ENCODE measurements at places on chromosomes 1 and 21.

DNA sequence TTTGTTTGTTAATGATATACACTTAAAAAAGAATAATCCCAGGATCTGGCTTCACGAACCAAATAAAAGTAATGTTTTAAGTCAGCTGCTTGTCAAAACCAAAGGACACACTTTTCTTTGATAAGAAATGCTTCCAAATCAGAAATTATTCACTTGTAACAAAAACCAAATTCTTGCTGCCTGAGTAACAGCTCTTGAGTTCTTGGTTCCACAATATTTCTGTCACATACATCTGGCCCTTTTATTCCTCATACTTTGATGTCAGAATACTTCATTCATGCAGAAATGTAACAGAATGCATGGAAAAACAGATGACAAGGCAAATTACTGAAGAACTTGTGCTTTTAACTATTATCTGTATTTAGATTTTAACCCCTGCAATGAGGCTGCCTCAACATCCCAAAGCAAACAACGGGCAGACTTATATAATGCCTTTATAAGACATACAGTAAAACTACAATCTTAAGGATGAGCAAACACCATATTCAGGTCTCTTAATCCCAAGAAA is 1.5 kb downstream of the VAMP4 start:
- DNase-seq = no peak

DNA sequence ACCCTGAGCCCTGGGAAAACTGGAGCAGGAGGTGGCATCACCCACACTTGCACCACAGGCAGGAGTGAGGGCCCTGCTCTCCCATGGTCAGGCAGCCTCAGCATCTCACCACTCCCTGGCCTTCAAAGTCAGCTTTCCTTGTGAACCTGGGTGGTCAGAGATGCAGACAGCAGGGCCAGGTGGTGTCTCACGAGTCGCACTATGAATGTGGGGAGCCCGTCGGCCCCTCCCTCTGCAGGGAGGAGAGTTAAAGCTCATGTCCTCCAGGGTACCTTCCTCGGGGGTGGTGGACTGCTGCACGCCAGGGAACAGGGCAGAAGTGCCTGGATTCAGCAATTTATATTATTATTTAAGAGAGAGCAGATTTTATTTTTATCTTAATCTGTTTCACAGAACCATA is 24.1 kb downstream of the ABCG1 start:
- no peak for DNase-seq

DNA sequence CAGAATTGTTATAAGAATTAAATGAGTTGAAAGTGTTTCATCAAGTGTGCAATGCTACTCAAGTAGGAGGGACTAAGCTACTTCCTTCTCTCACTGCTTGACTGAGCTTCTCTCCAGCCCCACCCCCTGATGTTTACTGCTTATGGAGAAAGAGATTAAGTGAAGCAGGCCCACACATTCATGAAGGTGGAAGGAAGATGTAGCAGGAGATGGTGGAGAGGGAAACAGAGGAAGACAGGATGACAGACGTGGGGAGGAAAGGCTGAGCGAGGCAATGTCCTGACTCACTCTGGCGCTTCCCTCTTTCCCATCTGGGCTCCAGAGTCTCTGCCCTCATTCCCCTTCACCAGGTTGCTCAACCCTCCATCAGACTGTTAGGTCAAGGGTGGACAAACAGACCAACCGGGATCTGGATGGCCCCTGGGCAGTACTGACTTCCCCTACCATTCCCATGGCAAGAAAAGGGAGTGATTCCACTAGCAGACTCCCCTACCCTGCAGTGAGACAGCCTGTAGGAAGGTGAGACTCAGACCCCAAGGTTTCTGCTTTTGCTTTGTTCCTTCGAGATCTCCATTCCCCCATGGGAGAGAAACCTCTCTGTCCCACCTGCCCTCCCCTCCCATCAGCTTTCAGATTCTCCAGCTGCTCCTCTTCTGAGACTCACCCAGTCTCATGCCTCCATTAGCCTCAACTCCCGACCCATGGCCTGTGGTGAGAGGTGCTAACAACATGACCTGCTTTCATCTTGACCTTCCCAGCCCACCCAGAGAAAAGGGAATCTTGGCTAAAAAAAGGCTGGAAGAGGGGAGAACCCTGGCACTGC is 3.1 kb upstream of the ARHGEF2 start:
- no peak for DNase-seq

- DNase-seq = no peak
These were observed 163.7 kb downstream of the NTMT2 start for GRCh38 chr1:170309389-170310013.

DNA sequence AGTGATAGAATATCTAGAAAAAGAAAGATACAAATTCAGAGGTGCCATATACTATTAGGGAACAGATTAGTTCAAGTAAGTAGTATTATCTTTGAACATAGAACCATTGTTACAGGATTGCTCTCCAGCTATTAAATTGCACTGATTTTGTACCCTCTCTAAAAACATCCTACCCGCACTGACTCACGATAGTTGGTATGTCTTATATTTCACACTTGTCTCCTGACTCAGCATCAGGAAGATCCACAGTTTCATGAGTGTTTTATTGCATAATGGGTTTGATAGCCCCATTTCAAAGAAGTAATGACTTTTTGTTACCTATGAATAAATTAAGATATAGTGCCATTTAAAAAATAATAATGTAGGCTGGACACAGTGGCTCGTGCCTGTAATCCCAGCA is 6.0 kb downstream of the TATDN3 start:
- DNase-seq = no peak

DNA sequence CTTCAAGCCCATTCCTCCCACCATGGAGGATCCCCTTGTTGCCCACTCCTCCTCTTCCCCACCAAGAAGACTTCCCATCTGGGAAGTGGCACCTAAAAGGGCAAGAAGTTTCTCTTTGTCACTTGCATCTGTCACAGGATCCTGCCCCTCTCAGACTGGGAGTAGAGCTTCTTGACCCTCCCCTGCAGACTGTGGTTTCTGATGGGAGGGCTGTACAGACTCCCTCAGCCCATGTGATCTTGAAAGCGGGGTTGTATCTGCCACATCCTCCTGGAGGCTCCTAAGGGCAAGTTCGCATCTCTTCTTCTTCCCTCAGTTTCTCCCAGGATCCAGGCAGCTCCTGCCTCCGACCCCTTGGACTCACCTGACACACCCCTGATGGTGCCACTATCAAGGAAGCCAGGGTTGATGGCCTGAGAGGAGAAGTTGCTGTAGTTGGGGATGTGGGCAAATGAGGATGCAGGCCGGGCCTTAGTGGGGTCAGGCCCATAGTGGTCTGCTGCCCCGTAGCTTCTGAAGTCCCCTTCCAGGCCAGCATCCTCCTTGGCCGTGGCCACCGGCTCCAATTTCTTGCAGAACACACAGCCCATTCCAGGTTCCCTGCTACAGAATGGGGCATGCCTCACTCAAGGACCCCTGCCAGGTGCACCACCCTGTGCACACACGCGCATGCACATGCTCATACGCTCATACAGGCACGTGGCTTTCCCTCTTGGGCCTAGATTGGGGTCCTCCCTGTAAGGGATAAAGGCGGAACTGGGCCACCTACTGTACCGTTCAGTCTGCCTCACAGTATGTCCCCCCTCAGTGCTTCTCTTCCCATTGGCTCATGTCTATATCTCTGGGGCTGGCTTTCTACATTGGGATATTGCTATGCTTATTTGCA is 11.4 kb downstream of the FGR start:
- no peak for DNase-seq

DNA sequence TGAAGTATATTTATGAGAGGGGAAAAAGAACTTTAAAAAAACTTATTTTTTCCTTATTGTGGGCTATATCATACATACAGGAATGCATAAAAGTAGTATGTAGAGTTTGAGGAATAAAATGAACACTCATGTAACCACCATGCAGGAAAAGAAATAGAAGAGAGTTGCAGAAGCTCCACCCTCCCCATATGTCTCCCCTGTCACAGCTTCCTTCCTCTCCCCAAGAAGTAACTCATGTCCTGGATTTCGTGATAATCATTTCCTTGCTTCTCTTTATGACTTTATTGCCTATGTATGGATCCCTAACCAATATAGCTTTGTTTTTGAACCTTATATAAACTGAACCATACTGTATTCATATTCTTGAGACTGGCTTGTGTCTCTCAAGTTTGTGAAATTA is 126.4 kb downstream of the ZZZ3 start:
- no peak for DNase-seq

- no peak for DNase-seq
These were observed 518.9 kb downstream of the BRINP3 start for GRCh38 chr1:189958756-189959155.

DNA sequence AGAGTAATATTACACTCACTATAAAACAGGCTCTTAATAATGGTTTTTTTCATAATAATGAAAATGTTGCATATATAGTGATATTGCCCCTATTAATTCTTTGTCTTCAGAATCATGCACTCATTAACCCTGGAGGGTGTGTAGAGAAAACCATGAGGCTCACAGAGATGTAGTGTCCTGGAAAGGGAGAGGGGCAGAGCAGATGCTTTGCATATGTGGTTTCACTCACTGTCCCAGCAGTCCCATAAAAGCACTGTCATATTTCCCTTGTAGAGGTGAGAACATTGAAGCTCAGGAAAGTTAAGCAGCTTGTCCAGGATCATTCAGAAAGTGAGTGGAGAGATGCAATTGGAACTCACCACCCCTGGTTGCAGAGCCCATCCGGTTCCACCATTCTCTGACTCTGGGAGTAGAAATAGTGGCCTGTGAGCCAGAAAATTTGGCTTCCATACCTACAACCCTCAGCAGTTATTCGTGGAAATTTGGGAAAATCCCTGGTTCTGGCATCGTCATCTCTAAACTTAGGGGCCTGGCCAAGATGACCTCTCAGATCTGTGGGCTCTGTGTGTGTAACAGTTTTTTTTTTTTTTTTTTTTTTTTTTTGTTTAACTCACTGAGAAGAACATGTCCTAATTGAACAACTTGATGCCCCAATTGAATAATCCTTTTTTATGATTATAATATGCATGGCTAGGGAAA is 86.4 kb downstream of the RGL1 start:
- no peak for DNase-seq

GRCh38 chr1:33098371-33098770 is 17.4 kb downstream of the AZIN2 start:
- no peak for DNase-seq

- DNase-seq = no peak
These were observed 65.6 kb upstream of the PLA2G4A start for GRCh38 chr1:186763107-186763506.

DNA sequence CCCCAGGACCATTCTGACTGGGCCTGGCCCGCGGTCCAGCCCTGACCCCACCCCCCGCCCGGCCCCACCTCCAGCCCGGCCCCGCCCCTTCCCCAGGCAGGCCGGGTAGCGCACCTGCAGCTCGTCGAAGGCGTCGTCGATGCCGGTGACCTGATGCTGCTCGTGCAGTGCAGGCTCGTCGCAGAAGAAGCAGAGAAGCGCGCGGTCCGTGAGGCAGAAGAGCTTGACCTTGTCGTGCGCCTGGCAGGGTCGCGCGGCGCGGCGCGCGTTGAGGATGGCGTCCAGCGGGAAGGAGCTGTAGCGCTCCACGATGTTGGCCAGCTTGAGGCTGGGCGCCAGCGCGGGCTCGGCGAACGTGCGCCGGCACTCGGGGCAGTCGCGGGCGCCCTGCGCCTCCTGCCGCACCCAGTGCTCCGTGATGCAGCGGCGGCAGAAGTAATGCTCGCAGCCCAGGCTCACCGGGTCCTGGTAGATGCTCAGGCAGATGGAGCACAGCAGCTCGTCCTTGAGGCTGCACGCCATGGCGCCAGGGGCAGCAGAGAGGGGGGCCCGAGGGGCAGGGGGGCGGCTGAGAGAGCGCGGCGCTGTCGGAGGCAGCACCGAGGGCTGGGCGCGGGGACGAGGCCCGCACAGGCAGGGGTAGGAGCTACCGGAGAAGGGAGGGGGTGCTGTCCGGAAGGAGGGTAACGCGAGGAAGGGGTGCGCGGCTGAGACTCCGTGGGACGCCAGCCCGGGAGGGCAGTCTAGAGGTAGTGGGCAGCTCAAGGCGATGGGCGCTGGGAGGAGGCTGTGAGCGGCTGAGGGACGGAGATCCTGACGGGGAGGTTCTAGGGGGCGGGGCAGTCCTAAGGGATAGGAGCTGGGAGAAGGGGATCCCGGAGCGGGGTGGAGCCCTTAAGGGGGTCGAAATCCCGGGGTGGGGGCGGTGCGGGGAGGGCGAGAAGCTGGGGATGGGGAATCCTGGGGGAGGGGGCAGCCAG is 642 bp downstream of the TRIM62 start:
- peak; percentile 46 for DNase-seq

DNA sequence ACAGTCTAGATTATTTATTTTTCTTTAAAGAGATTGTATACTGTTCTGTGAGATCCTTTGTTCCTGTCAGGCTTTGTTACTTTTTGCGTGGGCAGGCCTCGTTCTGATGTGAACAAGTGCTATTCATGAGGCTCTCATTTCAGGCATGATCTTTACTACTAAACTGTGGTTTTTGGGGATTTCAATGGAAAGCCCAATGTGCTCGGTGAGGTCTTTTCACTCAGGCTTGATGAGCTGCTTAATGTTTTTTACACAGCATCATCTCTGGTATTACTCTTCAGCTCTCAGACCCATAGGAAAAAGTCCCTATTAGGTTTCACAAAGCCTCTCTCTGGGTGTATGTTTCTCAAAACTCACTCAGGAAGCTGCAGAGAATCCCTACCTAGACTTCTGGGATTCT is 419.4 kb downstream of the GPATCH2 start:
- no peak for DNase-seq

GRCh38 chr1:147768582-147768981 is 8.2 kb upstream of the GJA5 start:
- DNase-seq = no peak

- no peak for DNase-seq
These were observed 10.4 kb upstream of the GJA8 start for GRCh38 chr1:147892216-147892615.

- DNase-seq = no peak
These were observed 2.1 kb downstream of the ITGB2 start for GRCh38 chr21:44918581-44919033.

- DNase-seq = no peak
These were observed 14.1 kb upstream of the NCMAP start for GRCh38 chr1:24541711-24542346.

DNA sequence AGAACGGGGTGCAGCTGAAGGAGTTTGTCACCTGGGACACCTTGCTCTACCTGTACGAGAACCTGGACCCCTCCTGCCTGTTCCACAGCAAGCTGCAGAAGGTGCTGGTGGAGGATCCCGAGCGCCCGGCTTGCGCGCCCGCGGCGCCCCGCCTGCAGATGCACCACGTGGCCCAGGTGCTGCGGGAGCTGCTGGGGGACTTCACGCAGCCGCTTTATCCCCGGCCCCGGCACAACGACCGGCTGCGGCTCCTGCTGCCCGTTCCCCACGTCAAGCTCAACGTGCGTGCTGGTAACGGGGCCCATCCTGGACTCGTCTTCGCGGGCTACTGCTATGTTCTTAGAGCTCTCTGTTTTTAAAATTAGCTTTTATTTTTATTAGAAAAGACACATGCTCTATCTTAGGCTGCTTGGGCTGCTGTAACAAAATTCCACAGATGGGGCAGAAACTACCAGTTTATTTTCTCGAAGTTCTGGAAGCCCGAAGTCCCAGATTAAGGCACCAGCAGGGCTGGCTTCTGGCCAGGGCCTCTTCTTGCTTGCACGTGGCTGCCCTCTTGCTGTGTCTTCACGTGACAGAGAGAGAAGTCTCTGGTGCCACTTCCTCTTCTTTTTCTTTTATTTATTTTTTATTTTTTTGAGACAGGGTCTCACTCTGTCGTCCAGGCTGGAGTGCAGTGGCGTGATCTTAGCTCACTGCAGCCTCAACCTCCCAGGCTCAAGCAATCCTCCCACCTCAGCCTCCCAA is 38.1 kb downstream of the TRPM2 start:
- no peak for DNase-seq
